ENCODE measurements at places on chromosomes 7 and 10.

DNA sequence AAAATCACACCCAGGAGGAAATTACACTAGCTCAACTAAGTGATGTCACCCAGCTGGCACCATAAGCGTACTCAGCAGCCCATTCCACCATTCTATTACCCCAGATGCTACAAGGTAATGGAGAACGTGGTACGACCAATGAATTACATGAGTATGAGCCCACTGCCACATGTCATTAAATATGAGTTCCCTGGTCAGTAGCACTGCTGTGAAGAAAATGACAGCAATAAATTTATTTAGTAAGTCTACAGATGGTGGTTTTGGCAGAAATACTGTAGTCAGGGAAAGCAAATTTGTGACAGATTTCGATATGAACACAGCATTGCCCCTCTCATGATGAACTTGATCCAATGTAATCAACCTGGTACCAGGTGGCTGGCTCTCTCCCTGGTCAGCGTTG is 154.2 kb downstream of the VWC2 start:
- DNase-seq, result no peak

- DNase-seq, result no peak
Measured at GRCh38 chr10:58512491-58513187, at the start of gene BICC1. BICC1 (plus strand) TSS chr10:58512872; CDS start chr10:58513144, 272 bp downstream.

DNA sequence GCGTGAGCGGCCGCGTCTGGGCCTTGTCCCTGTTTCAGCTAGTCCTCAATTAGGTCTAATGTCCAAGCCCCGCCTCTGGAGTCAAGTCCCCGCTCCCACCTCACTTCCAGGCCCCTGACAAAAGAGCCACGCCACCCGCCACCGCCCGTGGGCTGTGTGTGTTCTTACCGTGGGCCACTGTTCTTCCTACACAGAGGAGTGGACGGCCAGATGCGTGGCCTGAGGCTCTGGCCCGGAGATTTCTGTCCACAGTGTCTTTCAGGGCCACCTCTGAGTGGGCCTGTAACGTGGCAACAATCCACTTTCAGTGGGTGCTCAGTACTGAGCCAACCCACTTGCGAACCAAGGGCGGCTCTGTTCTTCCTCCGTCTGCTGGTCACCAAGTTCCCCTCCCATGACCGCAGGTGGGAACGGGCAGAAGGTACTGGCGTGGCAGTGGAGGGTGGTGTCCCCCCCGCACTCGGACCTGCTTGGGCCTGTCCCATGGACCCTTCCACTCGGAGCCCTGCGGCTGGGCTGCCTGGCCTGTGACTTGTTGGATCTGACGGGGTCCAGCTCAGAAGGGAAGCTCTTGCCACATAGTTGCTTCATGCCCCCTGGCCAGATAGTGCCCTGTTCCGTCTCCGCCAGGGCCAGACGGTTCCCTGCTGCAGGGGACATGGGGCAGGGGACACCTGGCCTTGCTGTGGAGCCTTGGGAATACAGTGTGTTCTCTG is 15.0 kb upstream of the ZFAND2A start:
- no peak for DNase-seq

DNA sequence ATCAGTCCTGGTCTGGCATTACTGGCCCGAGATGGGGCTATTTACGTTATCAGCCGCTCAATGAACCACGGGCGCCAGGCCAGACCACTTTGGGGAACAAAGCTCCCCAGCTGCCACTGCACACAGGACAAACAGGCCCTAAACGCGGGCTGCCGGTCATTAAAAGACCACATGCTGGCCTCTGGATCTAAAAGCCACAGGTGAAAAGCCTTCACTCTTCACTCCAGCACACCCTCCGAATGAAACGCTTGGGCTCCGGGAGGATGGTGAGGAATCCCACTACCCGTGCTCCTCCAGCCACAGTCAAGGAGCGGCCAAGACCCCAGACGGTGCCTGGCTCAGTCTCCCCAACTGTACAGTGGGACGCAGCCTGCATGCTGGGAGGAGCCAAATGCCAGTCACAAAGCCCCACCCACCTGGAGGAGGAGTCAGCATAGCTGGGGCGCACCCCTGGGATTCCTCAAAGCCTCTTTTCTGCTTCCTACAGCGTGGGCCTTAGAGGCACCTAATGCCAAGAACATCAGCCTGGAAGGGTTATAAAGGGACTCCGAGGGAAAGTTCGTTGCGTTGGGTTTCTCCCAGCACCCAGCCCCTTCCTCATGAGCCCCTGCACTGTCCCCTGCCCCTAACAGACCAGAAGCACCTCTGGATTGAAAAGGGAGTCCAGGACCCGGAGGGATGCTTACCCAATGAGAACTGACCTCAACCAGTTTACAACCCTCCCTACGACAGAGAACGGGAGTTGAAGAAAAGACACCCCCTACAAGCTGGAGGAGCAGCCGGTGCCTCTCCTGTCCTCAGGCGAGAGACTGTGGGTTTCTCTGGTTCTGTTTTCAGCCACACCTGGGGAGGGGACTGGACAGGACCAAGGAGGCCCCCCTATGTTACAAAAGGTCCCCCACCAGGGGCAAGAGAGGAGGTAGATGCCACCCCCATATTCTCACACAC is 4.7 kb downstream of the PDGFA start:
- no peak for DNase-seq

DNA sequence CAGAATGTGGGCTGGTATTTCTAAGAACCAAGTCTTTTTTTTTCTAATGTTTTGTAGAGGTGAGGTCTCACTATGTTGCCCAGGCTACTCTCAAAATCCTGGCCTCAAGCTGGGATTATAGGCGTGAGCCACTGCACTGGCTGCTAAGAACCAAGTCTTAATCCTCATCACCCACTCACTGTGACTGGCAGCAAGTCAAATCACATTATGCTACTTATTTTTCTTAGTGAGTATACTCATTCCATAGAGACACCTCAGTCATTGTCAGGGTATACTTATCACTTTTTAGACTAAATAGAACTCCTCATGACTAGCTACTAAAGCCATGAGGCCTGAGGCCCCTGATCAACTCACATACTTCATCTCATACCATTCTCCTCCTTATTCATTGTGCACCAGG is 116.1 kb downstream of the STRA8 start:
- DNase-seq, result no peak

- no peak for DNase-seq
Measured at GRCh38 chr7:3880228-3880987, 579.4 kb downstream of the SDK1 start.

GRCh38 chr7:2967705-2968104 is 76.0 kb downstream of the CARD11 start:
- no peak for DNase-seq

DNA sequence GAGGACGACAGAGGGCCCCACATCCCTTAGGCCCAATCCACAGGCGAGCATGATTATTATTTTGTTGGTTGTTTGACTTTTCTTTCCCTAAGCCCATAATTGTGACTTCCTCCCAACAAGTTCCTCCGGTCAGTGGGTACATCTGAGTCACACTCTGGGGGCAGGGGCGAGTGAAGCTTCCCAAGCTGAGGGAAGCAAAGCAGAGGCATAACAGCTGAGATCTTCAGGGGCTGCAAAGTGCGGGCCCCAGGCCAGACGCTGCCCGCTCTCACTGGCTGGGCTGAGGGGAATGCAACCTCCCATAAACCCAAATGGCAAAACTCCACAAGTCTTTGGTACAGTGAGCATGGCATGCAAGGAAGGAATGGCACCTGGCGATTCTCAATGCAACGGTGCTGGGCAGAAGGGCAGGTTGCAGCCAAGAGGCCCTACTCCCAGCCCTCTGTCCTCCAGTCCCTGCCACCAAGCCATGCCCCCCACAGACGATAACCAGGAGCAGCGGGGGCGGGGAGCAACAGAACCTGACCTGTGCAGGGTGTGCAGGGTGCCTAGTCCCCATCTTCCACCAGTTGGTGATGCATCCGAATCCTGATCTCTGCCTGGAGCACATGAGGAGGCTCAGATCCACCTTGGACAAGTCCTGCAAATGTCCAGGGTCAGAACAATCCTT is 25.3 kb downstream of the TNS3 start:
- no peak for DNase-seq

DNA sequence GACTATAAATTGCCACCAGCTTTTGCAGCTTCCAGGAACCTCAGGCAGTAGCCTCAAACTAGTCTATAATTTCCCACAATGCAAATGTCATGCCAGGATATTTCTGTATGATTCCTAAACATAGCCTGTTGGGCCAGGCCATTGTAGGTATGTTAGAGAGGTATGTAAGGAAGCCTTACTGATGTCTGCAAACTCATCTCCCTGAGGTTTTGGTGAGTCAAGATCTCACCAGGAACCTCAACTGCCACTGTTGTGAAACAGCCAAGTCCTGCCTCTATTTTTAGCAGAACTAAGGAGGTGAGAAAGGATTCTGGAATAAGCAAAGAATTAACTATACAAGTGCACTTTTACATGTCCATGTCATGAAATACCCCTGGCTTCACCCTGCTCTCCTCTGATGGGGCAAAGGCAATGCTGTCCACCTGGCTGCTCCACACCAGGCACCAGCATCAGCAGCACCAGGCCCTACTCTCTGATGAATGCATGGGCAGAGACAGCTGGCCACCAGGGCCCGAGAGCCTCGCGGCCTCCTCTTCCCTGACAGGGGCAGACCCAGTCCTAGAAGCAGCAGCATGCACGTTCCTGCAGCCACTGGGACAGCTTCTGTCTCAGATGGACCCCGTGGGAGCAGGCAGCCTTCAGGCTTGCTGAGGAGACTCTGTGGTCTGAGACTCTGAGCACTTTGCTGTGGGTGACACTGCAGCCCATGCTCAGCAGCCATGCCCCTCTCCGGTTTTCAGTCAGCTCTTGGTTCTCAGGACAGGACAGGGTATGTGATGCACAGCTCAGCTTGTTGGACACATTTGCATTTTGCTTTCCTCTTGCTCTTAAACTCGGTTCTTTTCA is 147.3 kb downstream of the ZMYND11 start:
- no peak for DNase-seq

DNA sequence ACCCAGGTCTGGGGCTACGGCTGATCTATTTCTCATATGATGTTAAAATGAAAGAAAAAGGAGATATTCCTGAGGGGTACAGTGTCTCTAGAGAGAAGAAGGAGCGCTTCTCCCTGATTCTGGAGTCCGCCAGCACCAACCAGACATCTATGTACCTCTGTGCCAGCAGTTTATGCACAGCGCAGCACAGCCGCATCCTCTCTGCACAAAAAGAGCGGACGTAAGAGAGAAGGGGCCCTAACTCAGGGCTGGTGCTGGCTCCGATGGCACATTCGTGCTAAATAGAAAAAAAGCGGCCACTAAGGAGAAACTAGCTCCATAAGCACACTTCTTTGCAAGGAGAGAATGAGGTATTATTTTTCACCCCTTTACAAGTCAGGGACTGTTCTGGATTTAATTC is 28.3 kb upstream of the PRSS1 start:
- DNase-seq, result no peak

GRCh38 chr10:44992070-44992731 is 8.5 kb upstream of the ZNF22 start:
- DNase-seq, result no peak

- DNase-seq, result no peak
Measured at GRCh38 chr7:66296557-66296956, 91.4 kb downstream of the TPST1 start.

DNA sequence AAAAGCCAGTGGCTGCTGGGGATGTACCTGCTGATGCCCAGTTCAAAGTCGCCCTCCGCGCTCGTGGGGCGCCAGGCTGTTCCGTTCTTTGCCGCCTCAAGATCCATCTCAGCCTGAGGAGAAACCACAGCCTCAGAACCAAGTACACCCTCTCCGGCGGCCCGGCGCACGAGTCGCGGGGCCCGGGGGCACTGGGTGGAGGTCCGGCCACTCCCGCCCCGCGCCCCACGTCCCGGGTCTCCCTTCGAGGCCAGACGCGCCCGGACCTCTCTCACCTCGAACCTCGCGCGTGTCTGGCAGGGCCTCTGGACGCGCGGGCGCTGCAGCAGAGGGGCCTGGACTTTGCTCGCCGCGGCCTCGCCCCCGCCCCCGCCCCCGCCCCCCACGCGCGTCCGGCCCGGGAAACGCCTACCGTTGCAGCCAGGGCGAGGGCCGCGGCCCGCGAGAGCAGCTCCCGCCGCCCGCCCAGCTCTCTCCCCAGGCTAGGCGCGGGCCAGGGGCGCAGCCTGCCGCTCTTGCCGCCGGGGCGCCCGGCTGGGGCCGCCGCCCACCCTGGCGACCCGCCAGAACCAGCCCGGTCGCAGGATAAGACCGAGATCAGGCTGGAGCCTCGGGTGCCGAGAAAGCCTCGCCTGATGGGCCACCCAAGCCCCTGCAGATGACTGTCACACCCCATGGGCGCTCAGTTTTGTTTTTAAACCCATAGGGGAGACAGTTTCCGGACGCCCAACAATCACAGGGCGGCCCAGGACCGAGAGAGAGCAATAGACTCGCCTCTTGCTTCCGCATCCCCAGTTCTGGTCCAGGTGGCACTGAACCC is at the start of gene ABCB4:
TSS of gene ABCB4 (minus strand) at position 322 of the 820 bp plus-strand sequence. CDS start at position 107, 215 bp downstream.
- DNase-seq, result no peak

GRCh38 chr7:13290975-13291374 is 603.5 kb downstream of the ARL4A start:
- DNase-seq, result no peak

- DNase-seq, result no peak
Measured at GRCh38 chr7:18916826-18917225, 200.6 kb downstream of the TWIST1 start.

- no peak for DNase-seq
Measured at GRCh38 chr7:154871507-154871906, 131.4 kb downstream of the PAXIP1 start.

- no peak for DNase-seq
Measured at GRCh38 chr10:7605565-7606295, 61.0 kb downstream of the ITIH5 start.

GRCh38 chr10:83724471-83725241 is 414.7 kb upstream of the GHITM start:
- DNase-seq, result no peak

GRCh38 chr7:3370068-3370830 is 69.2 kb downstream of the SDK1 start:
- DNase-seq, result no peak

DNA sequence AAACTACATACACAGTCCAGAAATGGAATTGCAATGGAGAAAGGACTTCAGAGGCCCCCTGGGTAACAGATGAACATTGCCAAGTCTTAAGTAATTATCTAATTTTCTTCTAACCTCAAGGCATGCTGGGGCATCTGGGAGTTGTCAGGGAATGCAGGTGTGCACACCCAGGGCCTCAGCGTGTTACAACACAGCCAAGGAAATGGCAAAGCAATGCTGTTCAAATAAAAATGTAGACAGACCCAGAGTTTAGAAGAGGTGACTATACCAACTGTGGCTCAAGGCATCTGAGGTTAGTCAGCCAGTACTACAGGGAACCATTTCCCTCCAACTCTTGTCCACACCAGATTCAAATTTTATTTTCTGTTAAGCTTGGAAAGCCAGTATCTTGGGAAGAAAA is 73.6 kb downstream of the CCDC3 start:
- no peak for DNase-seq

GRCh38 chr7:45241339-45242109 is 83.9 kb downstream of the RAMP3 start:
- DNase-seq, result no peak

GRCh38 chr7:110148054-110148453 is 942.9 kb upstream of the LRRN3 start:
- no peak for DNase-seq

GRCh38 chr10:19012111-19012510 is 36.5 kb upstream of the MALRD1 start:
- DNase-seq, result no peak

DNA sequence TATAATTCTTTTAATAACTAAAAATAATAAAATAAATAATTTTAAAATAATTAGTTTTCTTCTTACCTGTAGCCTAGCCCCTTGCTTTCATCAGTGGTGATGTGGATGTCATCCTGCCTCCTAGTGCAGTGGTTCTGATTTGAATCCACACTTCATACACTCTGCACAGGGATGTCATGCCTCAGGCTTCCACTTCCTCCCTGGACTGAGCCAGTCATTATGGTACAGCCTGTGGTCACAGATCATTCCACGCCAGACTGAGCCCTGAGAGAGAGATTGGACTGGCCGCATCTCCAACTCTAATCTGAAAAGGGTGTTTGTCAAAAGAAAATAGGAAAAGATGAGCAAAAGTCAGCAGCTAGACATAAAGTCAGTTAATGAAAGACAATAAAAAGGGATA is 436.2 kb upstream of the IGFBP3 start:
- DNase-seq, result no peak
